Stimulated activated CD4-positive, alpha-beta T cell treated with anti-CD3 and anti-CD28 coated beads, Interleukin-12 subunit alpha, Interleukin-12 subunit beta, amount 100 ng/mL, for 4 hours (primary cell): ENCODE measurements at places on chromosomes 11 and 22.

GRCh38 chr11:81840380-81840779, 893.3 kb downstream of the FAM181B start:
- DNase-seq, result no peak

DNA sequence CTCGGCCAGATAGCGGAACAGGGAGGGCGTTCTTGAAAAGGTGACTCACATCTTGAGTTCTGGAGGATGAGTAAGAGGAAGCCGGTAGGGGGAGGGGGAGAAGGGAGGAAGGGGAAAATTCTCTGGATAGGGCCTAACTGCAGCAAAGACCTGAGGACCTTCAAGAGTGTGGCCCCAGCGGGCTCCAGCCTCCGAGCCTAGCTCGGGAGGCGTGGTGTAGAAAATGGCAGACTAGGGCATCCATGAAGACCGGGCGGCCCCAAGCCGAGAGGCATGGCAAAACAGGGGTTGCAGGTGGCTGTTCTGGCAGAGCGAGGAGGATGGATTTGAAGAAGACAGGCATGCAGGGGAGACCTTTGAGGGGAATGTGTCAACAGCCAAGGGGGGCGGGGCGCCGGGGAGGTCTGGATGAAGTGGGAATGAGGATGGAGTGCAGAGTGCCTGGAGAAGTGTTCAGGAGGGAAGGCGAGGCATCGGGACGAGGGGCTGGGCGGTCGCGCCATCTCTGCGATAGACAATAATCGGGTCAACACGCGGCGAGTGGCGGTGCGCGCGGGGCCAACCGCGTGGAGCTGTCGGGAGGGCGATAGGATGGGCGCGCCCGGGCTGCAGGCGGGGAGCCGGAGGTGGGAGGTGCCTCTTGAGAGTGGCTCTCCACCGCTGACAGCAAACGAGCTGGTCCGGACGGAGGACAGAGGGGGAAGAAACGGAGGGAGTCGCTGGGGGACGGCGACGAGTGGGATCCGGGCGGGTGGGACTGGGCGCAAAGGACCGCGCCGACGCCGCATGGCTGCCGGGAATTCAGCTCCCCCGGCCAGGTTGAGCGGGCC, 40.0 kb upstream of the CREB3L1 start:
- peak; percentile 45 for DNase-seq

GRCh38 chr11:85766721-85767161, 44.2 kb downstream of the SYTL2 start:
- no peak for DNase-seq

DNA sequence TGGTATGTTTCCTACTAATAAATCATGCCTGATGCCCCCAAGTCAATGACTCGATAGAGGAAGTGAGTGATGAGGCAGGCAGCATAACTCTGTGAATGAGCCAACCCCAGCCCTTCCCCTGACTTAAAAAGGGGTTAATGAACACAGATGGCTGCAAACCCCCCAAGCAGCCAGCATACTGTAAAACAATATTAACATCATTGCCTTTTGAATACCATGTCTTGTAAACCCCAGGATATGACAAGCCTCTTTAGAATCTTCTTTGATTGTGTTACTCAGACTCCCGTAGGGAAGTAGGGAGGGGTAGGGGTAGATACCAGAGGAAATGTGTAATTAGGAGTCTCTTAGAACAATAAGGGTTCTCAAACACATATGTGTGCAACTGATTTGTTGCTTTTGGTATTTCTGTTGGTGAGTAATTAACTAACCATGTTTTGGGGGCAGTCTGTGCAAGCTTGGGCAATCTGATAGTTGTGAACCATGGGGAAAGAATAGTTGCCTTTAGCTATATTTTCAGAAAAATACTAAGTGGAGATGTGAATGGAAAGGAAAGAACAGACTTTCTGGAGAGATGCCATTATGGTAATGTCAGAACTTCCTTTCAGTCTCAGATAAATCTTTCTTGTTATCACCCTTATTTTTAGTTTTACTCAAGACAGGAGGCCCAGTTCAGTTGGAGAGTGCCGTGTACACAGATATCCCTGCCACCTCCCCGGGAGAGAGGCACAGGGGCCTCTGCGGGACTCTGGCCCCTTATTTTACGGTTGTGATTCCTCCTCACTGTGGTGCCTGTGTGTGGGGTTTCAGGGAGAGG, 701.8 kb downstream of the NTM start:
- DNase-seq, result no peak

DNA sequence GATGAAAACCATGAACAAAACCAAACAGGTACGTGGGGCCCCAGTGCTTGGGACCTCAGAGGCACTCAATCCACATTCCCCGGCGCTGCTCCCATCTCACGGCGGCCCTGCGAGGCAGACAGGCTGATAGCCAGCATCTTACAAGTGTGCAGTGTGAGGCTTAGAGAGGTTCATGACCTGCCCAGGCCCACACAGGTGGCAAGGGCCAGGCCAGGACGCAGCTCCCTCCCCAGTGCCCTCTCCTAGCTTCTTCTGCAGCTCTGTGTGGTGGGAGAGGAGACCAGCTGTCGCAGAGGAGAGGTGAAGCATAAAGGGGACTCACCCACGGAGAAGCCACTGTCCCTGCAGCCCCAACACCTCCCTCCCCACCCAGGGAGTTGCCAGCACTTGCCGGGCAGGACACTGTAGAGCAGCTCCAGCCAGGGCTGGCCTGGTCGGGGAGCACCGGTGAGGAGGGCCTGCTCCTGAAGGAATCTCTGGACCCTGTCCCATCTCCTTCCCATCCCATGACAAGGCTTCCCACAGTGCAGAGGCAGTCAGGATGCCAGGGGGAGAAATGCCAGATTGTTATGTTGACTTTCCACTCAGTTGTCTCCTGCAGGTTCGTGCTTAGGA, 92.4 kb upstream of the TMEM45B start:
- no peak for DNase-seq

DNA sequence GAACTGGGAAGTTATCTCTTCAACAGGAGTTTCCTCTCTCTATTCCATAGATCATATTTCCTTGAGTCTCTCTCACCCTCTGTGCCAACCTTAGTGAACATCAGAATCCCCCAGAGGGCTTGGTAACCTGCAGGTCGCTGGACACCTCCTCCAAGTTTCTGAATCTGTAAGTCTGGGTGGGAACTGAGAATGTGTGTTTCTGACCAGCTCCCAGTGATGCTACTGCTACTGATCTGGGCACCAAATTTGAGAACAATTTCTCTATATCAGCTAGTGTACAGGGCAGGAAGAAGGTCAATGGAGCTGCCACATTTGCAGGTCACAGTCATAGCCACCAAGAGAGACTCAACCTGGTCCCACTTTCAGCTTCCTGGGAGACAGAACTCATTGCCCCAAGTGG, 62.9 kb downstream of the RCN1 start:
- no peak for DNase-seq

- no peak for DNase-seq
Measured at GRCh38 chr11:30282289-30282631, 40.6 kb upstream of the ARL14EP start.

DNA sequence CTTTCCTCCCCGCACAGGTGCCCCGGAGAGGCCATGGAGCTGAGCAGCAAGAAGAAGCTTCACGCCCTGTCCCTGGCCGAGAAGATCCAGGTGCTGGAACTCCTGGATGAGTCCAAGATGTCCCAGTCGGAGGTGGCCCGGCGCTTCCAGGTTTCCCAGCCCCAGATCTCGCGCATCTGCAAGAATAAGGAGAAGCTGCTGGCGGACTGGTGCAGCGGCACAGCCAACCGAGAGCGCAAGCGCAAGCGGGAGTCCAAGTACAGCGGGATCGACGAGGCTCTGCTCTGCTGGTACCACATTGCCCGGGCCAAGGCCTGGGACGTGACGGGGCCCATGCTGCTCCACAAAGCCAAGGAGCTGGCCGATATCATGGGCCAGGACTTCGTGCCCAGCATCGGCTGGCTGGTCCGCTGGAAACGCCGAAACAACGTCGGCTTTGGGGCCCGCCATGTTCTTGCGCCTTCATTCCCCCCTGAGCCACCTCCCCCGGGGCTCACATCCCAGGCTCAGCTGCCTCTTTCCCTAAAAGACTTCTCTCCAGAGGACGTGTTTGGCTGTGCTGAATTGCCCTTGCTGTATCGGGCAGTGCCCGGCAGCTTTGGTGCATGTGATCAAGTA, 1.3 kb downstream of the TIGD3 start:
- DNase-seq, result no peak

DNA sequence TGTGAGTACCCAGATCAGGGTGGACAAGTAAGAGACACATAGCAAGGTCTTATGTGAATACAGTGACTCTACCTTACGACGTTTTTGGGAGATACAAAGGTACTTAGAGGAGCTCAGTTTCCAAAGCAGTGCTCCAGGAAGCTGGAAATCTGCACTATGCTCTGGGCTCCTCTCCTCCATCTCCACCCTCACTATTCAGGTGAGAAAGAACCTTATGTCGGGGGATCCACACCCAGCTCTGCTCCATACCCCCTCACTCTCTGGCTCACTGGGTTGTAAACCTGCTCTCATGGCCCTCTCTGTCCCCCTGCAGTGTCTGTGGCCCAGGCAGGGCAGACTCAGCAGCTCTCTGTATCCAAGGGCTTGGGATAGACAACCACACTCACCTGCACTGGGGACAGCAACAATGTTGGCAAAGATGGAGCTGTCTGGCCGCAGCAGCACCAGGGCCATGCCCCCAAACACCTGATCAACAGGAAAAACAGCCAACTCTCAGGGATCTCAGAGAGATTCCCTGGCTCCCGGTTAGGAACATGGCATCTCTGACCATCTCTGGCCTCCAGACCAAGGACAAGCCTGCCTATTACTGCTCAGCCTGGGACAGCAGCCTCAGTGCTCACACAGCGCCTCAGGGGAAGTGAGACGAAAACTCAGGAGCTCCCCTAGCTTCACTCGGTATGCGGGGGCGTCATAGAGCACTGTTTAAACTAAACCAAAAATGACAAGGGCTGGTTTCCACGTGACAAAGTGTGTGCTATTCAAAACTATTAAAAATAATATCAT, 60.9 kb upstream of the TOP3B start:
- no peak for DNase-seq

- no peak for DNase-seq
Measured at GRCh38 chr11:10762185-10762584, 11.1 kb downstream of the CTR9 start.

GRCh38 chr11:63499874-63500273, 6.0 kb upstream of the LGALS12 start:
- no peak for DNase-seq

DNA sequence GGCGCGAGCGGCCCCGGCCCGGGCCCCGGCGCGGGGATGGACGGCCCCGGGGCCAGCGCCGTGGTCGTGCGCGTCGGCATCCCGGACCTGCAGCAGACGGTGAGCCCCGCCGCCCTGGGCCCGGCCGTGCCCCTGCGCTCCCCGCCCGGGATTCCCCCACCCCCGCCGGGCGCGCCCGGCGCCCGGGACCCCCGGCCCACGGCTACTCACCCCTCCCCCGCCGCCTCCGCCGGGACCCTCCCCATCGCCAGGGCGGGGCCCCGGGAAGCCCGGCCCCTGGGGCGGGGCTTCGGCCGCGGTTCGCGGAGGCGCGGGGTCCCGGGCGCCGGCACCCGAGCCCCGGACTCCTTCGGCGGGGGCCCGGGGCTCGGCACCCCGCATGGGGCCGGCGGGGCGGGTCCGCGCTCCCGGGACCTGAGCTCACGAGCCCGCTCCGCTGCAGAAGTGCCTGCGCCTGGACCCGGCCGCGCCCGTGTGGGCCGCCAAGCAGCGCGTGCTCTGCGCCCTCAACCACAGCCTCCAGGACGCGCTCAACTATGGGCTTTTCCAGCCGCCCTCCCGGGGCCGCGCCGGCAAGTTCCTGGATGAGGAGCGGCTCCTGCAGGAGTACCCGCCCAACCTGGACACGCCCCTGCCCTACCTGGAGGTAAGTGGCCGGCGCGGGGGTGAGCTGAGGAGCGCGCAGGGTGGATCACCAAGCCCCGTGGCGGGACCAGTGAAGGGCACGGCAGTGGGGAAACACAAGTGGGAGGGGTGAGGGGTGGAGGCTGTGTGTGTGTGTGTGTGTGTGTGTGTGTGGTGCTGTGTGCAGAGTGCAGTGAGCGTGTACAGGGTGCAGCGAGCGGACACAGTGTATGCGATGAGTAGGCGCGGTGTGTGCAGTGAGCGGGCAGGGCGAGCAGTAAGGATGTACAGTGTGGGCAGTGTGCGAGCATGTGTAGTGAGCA, 2.3 kb downstream of the SHANK3 start:
- peak; percentile 16 for DNase-seq

GRCh38 chr11:8087756-8088155, 6.7 kb downstream of the TUB start:
- no peak for DNase-seq

DNA sequence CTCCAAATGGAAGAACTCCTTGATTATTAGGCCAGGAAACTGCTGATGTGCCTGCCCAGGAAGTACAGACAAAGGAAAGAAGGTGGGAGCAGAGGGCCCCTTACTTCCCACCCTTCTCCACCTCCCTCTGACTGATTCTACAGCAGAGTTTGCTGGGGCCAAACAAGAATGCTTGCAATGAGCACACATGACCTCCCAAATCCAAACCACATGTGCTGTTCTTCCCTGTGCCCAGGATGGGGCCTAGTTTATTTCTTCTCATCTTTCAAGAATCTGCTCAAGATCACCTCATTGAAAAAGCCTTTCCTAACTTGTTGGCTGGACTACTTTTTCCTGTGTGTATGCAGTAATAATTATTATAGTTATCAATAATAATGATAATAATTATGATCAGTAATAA, 286.1 kb downstream of the RAB38 start:
- DNase-seq, result no peak

DNA sequence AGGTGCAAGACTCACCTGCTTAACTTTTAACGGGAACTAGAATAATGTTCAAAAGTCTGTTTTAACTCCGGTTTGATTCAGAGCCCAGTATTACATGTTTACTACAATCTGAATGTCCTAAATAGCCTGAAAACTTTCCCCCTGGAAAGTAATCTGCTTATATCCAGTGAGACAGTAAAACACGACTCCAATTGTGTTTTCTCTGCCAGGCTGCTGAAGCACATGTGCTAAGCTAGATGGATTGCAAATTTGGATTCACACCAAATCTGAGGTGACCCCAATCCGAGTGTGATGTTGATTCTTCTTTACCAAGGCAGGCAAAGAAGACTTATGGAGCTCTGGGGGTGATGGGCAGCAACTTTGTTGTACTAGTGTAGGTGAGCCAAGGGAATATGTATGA, 158.7 kb upstream of the PDGFD start:
- DNase-seq, result no peak

DNA sequence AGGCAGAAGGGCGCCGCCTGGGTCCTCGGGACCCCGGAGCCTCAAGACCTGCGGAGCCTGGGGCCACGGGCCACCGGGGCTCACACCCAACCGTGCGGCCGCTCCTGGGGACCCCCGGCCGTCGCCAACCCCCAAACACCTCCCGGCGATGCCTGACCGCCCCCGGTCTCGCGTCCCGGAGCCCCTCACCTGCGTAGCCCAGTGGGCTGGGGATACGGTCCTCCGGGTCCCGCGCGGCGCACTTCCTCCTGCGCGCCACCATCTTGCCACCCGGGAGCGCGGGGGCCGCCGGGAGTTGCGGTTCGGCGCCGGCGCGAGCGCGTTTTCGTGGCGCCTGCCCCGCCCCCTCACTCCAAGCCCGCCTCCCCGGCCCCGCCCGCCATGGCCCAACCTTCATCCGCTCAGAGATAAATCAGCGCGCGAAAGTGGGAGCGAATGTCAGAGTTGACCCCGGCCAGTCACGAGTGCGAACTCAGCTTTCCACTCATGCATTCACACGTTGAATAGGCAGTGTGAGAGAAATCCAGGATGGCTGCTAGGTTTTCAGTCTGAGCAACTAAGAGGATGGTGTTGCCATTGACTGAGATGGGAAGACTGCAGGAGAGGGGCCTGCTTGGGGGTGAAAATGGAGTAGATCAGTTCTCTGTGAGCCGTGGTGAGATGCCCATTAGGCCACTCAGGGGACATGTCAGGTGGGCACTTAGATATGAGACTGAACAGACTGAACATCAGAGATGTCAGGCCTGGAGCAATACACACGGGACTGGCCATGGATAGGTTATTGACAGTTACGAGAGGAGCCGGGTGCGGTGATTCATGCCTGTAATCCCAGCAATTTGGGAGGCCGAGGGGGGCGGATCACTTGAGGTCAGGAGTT, at the start of gene RRP7A:
TSS of gene RRP7A (minus strand) at position 272 of the 877 bp plus-strand sequence. CDS start at position 262, 10 bp downstream.
- peak; percentile 85 for DNase-seq
